Neural progenitor cell (in vitro differentiated cells): ENCODE measurements at places on chromosomes 6 and 20. TPM values are rescaled to one million over a fixed set of nuclear protein-coding genes. Genes with fewer than 3 reads are reported as not detected.

DNA sequence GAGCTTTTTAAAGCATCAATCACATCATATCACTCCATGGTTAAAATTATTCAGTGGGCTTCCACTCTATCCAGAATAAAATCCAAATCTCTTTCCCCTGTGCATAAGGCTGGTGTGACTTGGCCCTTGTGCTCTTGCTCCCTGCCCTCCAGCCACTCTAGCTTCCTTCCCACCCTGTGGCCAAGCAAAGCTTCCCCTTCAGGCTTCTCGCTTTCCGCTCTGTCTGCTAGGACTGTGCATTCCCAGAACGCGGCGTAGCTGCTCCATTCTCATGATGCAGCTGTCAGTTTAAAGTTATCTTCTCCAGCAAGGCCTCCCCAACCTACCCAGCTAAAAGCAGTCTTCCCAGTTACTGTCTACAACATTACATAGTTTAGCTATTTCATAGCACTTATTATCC, 19.4 kb upstream of the KCNK16 start:
- DNase-seq = no peak

DNA sequence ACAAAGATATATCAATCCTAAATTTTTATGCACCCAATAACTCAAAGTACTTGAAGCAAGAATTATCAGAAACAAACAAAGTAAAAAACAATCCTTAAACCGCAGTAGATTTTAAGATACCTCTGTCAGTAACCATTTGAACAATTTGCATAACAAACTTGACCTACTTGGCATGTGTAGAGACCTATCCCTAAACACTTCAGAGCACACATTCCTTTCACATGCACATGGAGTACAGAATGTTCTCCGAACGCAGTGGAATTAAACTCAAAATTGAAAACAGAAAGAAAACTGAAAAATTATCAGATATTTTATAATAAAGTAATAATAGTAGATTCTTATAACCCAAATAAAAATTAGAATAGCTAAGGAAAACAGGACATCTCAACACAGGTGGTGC, 162.6 kb upstream of the THBS2 start:
- no peak for DNase-seq

DNA sequence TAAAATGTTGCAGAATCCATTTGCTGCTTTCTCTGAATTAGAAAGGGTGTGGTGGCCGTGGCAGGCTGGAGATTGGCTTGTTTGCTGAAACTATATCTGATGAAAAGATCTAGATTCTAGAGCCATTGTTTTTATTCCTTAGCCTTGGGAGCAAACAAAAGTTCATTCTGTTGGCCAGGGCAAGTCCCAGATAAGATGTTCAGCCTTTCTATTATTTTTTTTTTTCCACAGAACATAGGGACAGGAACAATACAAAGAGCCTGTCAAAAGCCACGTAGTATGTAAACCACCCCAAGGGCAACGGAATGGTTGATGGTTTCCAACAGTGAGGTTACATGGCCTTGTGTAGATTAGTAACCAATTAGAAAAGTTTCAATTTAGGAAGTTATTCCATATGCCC, 119.9 kb upstream of the SLC22A16 start:
- DNase-seq = no peak

- no peak for DNase-seq
Observed at GRCh38 chr6:43295456-43295855, 2.6 kb upstream of the SLC22A7 start.

- no peak for DNase-seq
Observed at GRCh38 chr6:160421854-160422253, 73.7 kb downstream of the SLC22A3 start.

- no peak for DNase-seq
Observed at GRCh38 chr20:37479925-37480691, 40.9 kb upstream of the NNAT start.

GRCh38 chr20:61683721-61684120, 382.0 kb downstream of the TAF4 start:
- no peak for DNase-seq

DNA sequence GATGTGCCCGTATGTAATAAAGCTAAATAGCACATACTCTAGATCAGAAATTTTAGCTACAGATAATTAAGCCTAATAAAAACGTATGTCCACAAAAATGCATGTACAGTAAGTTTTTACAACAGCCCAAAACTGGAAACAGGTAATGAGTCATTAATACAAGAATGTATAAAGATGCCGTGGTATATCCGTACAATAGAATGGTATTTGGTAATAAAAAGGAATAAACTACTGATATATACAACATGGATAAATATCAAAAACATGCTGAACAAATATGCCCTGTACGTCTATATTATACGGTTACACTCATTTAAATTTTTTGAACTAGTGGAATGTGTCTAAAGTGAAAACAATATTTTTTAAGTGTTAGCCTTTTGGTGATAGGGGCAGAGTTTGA, 128.2 kb upstream of the ADGRB3 start:
- DNase-seq = no peak

- no peak for DNase-seq
Observed at GRCh38 chr6:111580401-111580800, 25.3 kb downstream of the TRAF3IP2 start.

GRCh38 chr6:139027620-139028182, 844 bp upstream of the ABRACL start:
- DNase-seq = peak; percentile 42

GRCh38 chr6:39170860-39171259, 55.9 kb upstream of the SAYSD1 start:
- no peak for DNase-seq

- peak; percentile 20 for DNase-seq
Observed at GRCh38 chr20:347317-347639, 367 bp downstream of the NRSN2 start.

The SHLD1 gene
- total RNA-seq = 5.1 and 9.0 TPM in 2 replicates

The ADGRF1 gene
- total RNA-seq = not detected in 2 replicates

The GGTLC1 gene
- not detected in 2 replicates for total RNA-seq

The ABHD16B gene
- not detected in 2 replicates for total RNA-seq

The KIAA1755 gene
- total RNA-seq = 0.22 TPM in 2 replicates

The TCF21 gene
- 0.04 and 0.22 TPM in 2 replicates for total RNA-seq

The APOM gene
- 2.6 and 4.2 TPM in 2 replicates for total RNA-seq

The ESF1 gene
- 14.8 and 29.1 TPM in 2 replicates for total RNA-seq

The DBNDD2 gene
- total RNA-seq = 10.2 and 15.1 TPM in 2 replicates

The HLA-F gene
- 0.56 TPM in 1 of 2 replicates, not detected in the other for total RNA-seq
